ENCODE measurements at places on chromosomes 7 and 10.

- DNase-seq: no peak
Measured at GRCh38 chr7:93327006-93327633, 95.0 kb downstream of the VPS50 start.

DNA sequence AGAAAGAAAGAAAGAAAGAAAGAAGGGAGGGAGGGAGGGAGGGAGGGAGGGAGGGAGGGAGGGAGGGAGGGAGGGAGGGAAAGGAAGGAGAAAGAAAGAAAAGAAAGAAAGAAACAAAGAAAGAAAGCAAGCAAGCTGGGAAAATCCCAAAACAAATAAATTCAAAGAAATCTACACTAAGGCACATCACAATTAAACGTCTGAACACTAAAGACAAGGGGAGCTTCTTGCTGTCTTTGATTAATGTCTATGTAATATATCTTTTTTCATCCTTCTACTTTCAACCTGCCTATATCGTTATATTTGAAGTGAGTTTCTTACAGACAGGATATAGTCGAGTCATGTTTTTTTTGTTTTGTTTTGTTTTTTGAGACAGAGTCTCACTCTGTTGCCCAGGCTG is 28.3 kb upstream of the EBF3 start:
- DNase-seq: no peak

- DNase-seq: no peak
Measured at GRCh38 chr10:33600381-33600780, 265.9 kb upstream of the NRP1 start.

DNA sequence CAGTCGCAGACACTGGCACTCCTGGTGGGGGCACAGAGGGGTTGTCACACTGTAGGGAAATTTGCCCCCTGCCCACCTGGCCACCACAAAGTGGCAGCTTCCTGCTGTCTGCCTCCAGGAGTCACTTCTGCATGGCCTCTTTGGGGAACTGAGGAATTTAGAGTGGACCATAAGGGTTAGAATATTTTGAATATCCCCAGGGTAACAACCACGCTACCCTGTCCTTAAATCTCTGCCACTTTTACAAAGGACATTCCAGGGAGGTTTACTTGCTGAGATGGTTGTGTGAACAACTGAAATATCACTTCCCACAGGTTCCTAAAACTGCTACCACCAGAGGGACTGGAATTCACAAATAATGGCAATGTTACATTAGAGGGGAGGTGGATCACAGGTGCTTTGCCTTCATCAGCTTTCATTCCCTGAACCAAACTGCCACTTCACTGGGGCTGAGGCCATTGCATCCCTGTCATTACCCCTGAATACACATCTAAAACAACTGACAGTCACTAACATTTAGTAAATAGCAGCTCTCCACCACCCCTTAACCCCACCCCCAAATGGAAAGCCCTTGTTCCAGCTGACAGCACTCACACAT is 88.1 kb upstream of the IFRD1 start:
- DNase-seq: no peak

GRCh38 chr7:142248-142941 is 50.0 kb upstream of the FAM20C start:
- DNase-seq: peak; percentile 66

- no peak for DNase-seq
Measured at GRCh38 chr7:70887186-70887585, 244.8 kb upstream of the GALNT17 start.

- DNase-seq: no peak
Measured at GRCh38 chr10:118953598-118954393, 75.7 kb upstream of the NANOS1 start.

DNA sequence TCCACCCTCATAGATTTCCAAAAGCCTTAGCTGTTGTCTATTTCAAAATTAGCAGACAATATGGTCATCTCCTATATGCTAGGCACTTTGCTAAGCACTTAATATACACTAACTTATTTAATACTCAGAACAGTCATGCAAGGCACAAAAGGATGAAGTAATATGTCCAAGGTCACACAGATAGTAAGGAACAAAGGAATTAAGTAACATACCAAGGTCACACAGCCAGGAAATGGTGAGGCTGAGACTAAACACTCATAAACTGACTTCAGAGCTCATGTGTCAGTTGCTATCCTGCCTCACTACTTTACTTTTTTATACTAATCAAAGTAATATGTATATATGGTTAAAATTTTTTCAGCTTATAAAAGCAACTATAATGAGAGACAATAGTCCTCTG is 23.6 kb upstream of the HIBADH start:
- no peak for DNase-seq

DNA sequence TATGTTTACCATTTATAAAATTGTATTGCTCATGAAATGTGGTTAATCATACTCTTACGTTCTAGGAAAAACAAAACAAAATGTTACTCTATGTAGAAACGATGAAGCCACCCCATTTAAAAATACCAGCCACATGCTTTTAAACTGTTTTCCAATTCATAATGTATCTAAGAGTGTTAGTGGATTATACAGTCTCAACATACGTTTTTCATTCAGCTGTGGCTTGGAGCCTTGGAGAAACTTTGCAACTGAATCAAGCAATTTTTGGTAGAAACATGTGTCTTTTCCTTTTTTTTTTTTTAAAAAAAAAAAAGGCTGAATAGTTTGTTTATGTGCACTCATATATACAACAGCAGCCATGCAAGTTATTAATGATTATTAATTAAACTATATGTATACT is 378.0 kb upstream of the SEMA3D start:
- DNase-seq: no peak

DNA sequence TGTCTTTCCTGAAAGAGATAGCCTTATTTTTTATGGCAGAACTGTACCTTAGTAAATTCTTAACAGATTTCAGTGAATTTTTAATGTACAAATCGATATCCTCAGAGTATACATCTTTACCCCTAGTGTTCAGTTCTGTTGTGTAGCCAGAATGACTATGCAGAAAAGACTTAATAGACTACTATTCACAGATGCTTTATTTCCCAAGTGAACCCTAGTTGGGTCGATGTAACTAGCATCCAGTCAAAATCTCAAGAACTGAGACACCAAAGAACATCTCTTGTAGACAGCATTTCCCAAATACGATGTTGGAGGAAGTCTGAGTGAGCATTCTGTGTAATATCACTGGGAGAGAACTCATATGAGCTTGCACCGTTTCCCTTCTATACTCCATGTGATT is 1.5 kb downstream of the AKR1C3 start:
- no peak for DNase-seq

- no peak for DNase-seq
Measured at GRCh38 chr7:73888959-73889358, 28.0 kb downstream of the TMEM270 start.
